ENCODE measurements at places on chromosomes 11 and 22.

DNA sequence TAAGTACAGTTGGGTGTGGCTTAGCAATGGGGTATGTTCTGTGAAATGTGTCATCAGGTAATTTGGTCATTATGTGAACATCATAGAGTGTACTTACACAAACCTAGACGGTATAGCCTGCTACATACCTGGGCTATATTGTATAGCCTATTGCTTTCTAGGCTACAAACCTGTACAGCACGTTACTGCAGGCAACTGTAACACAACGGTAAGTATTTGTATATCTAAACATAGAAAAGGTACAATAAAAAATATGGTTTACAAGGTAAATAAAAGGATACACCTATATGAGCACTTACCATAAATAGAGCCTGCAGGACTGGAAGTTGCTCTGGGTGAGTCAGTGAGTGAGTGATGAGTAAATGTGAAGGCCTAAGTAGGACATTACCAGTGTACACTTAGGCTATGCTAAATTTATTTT, 73.1 kb upstream of the GDPD4 start:
- DNase-seq: no peak

- DNase-seq: no peak
Measured at GRCh38 chr11:128040603-128041002, 546.8 kb downstream of the ETS1 start.

- DNase-seq: no peak
Measured at GRCh38 chr11:65170058-65170534, at the start of gene SPDYC. SPDYC (plus strand) TSS chr11:65170233; CDS start chr11:65171358, 1,125 bp downstream.

- DNase-seq: peak; percentile 34
Measured at GRCh38 chr11:64357904-64358535, 942 bp upstream of the RPS6KA4 start.

DNA sequence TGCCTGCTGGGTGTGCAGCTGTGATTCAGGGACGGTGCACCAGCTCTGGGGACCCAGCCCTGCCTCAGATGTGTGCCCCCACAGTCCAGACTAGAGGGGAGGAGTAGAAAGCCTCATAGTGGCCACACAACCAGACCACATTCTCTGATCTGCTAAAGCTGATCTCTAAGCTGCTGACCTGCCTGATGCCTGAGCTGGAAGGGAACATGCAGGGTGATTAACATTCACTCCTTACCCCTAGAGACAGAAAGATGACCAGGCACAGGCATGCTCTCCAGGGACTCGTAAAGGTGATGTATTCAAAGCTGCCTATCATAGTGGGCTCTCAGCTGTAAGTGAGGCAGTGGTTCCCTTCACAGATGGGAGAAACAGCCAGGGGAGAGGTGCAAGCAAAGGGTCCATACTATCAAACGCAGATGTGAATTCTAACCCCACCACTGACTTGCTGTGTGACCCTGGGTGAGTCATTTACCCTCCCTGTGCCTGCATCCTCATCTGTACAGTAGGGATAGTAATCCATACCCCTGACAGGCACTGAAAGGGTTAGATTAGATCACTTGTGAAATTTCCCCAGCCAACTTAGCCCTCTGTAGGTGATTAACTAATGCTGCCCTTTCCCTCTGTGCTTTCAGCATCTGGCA, 29.0 kb upstream of the LRRC32 start:
- DNase-seq: no peak

DNA sequence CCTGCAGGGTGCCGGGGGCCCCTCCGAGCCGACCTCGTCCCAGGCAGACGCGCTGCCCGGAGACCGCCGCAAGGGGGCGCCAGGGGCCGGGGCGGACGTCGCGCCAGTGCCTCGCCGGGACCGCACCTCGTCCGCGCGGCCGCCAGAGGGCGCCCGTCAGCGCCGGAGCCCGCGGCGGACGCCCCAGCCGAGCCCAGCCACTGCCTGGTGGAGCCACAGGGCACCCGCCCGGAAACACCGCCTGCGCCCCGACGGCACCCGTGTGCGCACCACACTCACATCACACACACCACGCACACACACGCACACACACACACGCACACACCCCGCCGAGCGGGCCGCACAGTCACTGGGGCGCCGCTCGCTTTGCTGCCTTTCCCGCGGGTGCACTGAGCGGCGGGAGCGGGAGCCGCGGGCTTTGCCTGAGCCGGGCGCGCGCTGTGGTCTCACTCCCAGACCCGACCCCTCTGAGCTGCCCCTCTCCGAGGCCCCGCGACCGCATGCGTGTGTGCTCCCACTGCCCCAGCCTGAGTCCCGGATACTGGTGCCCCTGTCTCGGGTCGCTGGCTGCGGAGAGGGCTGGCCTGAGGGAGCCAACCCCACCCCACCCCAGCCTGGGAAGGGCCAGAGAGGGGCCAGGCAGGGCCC, 449.3 kb downstream of the OPCML start:
- peak; percentile 12 for DNase-seq

- no peak for DNase-seq
Measured at GRCh38 chr11:69844396-69844795, 25.2 kb upstream of the FGF3 start.

- no peak for DNase-seq
Measured at GRCh38 chr11:78570031-78570430, 4.6 kb downstream of the NARS2 start.

DNA sequence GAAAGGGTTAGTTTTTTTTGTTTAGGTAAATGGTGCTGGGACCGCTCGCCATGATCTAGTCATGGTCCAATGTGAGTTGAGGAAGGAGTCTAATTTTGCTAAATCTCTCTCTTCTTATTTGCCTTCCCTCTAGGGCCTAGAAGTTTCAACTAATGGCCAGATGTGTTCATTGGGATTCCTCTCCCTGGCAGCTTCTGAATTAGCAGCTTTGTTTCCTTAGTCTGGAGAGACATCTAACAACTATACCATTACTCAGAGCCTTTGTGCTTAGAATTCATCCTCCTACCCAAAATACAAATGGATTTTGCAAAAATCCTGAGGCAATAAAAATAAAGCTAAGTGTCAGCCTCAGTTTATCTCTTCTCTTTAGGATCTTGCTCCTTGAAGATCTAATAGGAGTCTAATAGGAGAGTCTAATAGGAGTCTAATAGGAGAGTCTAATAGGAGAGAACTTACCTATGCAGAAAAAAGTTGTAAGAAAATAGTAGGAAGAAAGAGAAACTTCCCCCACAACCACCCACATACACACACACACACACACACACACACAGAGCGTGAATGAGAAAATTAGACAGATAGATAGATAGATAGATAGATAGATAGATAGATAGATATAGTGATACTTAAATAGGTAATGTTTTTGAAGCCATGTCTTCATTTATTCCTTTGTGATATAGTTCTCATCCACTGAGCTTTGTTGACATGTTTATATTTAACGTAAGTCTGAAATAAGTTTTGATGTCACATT, 980.5 kb upstream of the CNTN5 start:
- DNase-seq: no peak

DNA sequence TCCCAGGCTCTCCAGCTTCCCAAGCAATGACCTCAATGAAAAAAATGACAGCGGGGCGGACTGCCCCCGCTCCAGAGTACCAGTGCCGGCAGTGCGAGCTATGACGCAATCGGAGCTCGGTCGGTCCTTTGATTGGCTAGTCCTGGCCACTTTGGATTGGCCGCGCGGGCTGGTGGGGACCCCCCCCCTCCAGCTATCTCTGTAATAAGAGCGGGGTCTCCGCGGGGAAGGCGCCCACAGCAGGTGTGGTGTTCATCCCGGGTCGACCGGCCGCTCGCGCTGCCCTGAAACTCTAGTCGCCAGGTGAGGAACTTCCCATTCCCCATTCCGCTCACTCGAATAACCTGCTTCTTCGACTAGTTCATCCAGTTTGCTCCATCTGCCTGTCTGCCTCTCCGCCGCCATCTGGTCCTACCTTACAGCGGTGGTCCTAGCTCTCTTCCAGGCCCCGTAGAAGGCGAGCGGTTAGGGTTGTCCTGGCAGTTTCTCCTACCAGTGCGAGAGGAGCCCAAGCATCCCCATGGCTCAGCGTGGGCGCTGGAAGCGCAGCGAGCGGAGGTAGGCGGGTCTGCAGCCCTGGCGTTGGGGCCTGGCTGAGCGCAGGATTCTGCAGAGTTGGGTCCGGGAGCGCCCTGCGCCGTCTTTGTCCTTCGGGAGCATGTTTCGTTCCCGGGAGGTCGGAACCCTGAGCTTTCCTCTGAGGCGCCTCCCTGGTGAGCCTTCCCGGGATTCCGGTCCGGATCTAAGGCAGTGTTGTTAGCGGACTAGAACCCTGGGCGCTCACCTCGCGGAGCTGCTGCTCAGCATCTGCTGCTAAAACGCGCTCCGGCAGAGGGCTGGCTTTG, at the start of gene CALCB:
Gene CALCB (plus strand): TSS at position 233 of the 845 bp plus-strand sequence. CDS start 1,126 bp downstream, outside the sequence.
- no peak for DNase-seq

DNA sequence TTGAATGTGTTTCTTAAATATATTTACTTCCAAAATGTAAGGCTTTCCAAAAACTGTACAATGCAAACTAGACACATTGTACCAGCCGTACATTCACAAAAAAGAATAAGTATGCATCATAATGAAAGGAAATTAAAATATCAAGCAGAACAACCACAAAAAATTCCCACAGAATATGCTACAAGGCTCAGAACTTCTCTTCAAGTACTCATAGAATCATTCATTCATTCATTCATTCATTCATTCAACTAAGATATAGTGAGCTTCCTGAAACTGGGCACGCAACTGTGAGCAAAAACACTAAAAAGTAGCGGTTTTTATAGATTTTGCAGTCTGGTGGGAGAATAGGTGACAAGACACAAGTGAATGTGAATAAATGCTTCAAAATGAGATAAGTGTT, 690.1 kb downstream of the KCNA4 start:
- DNase-seq: no peak

- DNase-seq: no peak
Measured at GRCh38 chr11:12200991-12201985, 90.9 kb downstream of the MICAL2 start.

DNA sequence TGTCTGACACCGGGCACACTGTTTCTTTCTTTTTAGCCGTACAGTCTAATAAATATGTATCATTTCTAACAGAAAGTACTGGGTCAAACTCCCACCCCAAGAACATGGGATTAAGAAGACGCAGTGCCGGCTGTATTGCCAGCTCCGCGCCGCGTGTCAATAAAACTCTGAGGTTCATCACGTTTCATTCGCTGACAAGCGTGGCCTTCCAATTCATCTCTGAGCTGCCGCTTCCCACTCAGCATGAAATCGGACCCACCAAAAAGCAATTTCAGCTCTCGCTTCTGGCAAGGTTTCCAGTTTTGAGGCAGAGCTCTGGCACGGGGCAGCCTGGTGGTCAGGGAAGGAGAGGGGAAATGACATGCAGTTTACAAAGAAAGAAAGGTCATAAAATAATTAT, 819.8 kb downstream of the OPCML start:
- DNase-seq: no peak

GRCh38 chr11:78784321-78785061, 209.8 kb upstream of the NARS2 start:
- DNase-seq: no peak

GRCh38 chr22:44391481-44392445, 79.0 kb upstream of the SHISAL1 start:
- no peak for DNase-seq

DNA sequence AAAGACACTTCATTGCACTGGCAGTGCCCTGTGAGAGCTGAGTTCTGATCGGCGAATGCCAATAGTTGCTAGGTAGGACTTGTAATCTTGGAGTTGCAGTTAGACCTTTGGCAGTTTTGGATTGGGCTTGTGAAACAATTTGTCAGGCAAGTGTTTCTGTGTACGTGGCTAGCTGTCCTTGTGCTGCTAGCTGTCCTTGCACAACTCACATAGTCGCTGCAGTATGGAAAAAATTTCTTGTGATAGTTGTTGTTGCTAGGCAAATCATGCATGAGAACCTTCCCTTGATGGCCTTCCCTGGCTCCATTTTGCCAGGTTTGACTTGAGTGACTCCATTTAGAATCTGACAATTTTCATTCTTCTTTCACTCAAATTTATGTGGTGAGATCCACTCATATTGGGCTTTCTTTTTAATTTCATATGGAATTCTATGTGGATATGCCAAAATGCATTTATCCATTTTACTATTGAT, 140.7 kb downstream of the APIP start:
- DNase-seq: no peak

- DNase-seq: no peak
Measured at GRCh38 chr11:2934611-2935239, 5.5 kb upstream of the PHLDA2 start.

DNA sequence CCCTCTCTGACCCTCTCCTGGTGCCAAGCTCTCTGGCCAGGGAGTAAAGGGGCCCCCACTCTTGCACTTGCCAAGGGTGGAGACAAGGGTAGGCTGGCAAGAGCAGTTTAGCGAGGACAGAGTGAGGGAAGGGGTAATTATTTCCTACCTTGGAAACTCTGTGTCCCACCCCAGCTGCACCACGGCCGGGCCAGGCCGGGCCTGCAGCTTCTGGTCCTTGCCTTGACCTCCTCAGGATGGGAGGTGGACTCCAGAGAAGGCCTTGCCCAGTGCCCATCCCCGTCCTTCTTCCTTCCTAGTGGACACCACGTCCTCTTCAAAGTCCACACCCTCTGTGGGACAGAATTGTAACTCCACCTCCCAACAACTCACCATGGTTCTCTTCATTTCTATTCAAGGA, 18.4 kb upstream of the OSBPL5 start:
- no peak for DNase-seq

GRCh38 chr11:71418643-71419042, 29.6 kb downstream of the DHCR7 start:
- no peak for DNase-seq

DNA sequence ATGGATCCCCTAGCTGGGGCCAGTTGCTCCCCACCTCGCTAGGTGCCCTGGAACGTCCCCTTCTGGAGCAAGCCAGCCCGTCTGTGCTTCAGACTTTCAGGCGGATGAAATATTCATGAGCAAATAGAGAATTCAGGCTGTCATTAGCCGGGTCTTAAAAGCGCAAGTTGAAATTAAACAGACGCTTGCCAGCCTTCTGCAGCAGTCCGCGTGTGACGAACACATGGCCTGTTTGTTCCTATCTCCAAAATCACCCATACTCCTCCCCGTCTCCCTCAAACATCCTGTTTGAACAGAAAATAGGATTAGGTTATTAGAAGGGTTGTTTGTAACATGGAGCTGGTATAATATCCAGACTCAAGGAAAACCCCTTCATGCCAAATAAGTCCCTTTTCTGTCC, 38.7 kb downstream of the MYO18B start:
- no peak for DNase-seq

- DNase-seq: no peak
Measured at GRCh38 chr11:27467181-27467913, 5.2 kb downstream of the LGR4 start.

GRCh38 chr22:39558254-39558727, 12.3 kb upstream of the CACNA1I start:
- no peak for DNase-seq

GRCh38 chr11:6673523-6674218, 9.5 kb downstream of the MRPL17 start:
- DNase-seq: no peak

DNA sequence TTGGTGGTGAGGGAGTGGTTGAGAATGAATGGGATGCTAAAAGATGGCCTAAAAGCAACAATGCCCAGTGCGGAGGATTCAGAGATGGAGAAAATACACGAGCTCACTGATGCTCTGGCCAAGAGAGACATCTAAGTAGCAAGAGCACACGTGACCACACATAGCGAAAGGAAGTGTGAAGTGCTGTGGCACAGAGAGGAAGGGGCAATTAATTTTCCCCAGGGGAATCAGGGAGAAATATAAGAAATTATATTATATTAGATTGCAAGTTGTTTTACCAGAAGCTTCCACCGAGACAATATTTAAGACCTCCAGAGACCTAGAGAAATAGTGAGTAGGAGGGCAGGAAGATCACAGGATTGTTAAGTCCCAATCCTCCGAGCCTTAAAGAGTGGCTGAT, 80.6 kb downstream of the RCN1 start:
- no peak for DNase-seq

Data from CD4-positive, alpha-beta T cell treated with Interleukin-4 for 4 hours (primary cell).